ENCODE measurements at places on chromosomes 5 and 9.

- DNase-seq = no peak
Measured at GRCh38 chr9:124265551-124265950, 7.8 kb downstream of the NEK6 start.

GRCh38 chr5:3142261-3143027 is 391.0 kb upstream of the IRX2 start:
- DNase-seq = no peak

DNA sequence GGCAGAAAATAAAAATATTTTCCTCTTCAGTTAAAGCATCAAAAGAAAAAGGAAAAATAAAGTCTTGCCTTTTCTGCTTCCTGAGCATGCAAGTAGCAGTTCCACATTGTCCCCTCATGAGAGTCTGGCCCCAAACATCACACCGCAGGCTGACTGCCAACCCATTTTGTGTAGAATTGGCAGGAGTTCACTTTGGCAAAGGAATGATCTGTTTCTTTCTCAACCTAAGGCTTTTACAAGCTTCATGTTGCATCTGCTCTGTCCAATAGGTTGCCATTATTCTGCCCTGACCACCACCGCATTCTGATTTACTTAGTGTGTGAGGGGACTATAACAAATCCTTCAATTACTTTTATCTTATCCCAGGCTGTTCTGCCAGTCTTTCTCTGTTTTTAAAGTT is 249.5 kb downstream of the ISL1 start:
- no peak for DNase-seq

DNA sequence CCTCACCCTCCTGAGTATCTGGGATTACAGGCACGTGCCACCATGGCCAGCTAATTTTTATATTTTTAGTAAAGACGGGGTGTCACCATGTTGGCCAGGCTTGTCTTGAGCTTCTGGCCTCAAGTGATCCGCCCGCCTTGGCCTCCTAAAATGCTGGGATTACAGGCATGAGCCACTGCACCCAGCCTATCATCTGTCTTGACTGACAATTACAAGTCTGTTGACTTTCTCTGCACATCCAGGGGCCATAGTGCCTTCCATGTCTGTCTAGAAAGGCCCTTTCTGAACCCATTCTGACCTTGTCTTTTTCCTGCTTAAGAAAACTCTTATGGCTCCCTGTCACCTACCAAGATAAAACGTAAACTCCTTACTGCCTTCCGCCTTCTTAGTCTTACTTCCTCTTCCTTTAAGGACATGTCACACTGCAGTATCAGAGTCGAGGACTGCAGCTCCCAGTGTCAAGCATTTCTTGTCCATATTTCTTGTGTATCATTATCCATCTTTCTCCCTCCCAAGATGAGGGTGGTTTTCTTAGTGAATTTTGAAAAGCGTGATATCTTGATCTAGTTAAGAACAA is 49.9 kb upstream of the SHB start:
- no peak for DNase-seq

- no peak for DNase-seq
Measured at GRCh38 chr5:39785410-39785809, 360.6 kb upstream of the DAB2 start.

DNA sequence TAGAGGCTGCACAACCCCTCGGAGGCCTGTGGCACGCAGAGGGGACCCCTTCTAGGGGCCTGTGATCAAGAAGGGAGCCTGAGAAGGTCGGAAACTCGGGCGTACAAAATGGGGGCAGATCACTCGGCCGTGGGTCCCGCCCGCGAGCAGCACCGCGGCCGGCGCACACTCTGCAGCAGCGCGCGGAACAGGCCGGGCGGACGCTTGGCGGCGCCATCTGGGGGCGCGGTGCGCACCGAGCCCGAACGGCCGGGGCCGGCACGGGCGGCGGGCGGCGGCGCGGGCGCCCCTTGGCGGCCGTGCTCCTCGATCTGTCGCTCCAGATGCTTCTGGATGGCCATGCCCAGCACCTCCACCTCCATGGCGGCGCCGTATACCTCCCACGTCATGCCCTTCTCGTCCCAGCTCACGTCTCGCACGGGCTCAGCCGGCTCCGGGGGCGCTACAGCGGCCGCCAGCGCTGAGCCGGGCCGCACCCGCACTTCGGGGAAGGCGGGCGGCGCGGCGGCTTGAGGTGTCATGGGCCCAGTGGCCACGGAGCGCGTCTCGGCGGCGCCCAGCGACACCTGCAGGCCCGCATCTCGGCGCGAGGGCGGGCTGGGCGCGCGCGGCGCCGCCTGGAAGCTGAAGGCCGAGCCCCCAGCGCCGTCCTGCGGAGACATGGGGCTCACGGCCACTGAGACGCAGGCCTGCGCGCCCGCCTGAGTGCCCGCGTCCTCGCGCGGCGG is 13.1 kb downstream of the GPRIN1 start:
- no peak for DNase-seq

DNA sequence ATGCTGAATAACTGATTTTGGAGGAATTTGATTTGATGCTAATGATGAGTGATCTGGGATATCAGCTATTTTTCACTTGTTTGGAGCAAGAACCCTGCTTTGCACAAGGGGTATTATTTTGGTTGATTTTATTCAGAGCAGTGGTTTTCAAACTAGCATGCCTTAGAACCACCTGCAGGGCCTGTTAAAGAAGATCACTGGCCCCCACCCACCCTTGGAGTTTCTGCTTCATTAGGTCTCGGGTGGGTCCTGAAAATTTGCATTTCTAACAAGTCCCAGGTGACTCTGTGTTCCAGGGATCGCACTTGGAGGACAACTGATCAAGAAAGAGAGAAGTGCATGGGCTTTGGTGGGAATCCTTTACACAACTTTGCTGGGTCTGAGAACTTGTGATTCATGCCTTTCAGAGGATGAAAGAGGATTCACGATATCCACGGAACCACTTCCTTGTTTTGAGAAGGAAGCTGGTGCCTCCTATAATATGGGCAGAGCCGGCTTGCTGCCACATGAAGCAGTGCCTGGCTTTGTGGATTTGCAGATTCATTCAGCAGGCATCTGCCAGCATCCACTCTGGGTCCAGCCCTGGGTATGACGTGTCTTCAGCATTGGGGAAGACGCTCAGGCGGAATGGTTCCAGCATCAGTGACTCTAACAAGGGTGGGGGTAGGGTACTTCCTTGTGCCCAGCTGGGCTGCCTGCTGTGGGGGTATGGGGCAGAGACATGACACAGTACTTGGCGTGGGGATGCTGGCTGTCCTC is 106.6 kb upstream of the PITX1 start:
- no peak for DNase-seq

DNA sequence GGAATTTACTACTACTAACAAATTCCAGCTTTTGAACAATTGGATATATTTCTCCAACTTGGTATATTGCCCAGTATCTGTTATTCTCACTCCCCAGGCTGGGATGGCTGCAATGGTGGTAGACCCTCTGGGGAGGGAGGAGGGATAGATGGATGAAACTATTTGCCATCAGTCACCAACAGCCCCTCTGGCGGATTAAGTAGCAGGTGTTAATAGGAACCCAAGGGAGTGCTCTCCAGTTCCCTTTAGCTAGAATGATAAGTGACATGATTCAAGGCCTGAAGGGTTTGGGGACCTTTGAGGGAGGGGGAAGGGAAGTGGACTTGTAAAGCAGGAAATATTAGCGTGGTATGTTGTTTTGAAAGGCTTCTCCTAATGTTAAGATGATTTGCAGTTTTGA is 824.0 kb upstream of the ARRDC3 start:
- no peak for DNase-seq

DNA sequence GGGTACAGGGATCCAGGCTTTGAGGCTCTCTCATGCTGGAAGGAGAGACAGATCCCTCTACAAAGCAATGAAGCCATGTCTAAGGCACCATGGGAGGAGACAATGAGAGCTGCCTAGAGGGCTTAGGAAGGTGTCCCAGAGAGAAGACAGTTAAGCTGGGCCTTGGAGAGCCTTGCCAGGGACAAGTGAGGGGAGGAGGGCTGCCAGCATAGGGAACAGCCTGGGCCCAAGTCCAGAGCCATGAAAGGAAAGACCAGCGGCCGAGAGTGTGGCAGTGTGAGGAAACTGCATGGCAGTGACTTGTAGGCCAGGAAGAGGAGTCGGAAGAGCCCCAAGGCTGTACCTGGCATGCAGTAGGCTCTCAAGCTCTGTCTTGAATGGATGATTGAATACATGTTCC is 88.5 kb downstream of the PSD2 start:
- DNase-seq = no peak

GRCh38 chr5:133292300-133292699 is 240.5 kb downstream of the HSPA4 start:
- no peak for DNase-seq

- no peak for DNase-seq
Measured at GRCh38 chr5:34622098-34622400, 34.1 kb upstream of the RAI14 start.

GRCh38 chr9:36764364-36765076 is 191.8 kb downstream of the MELK start:
- no peak for DNase-seq

DNA sequence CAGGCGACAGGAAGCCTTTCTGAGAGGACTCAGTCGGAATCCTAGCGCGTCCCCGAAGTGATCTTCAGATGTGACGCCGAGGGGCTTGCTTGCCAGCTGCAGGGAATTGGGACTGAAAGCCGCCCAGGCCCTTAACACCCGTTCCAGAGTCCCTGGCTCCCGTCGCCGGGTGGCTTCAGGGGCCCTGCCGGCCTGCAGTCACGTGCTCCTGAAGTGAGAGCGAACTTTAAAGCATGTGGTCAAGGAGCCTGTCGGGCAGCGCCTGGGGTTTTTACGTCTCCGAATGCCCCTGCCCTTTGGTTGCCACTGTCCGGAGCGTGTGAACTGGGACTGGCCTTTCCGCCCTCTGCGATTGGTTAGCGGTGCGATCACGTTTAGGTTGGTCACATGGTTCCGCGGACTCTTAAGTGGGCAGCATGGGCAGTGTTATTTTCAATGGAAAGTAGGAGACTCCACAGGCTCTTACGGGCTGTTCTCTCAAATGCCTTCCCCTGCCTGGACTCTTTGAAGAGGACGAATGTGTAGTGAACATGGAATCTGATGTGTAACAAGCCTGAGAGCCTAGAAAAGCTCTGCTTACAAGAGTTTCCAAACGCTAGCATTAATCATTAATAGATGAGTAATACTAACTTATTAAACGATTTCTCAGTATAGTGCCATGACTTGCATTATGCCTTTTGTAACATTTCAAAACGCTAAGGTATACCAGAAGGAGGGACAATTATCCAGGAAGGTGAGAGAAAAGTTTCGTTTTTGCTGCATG is 1.9 kb downstream of the VLDLR start:
- no peak for DNase-seq

DNA sequence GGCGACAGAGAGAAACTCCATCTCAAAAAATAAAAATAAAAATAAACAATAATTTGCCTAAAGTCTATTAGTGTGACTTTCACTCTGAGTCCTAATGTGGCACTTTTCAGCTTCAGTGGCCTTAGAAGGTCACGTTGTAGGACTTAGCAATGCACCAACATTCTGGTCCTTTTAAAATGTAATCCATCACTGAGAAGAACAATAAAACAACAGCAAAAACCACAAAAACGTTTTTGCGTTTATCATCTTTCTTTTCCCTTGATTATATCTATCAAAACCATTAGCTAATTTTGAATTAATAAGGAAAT is 190.1 kb upstream of the ZNF608 start:
- no peak for DNase-seq

- DNase-seq = no peak
Measured at GRCh38 chr5:168737066-168737465, 157.9 kb upstream of the PANK3 start.

- DNase-seq = no peak
Measured at GRCh38 chr9:109232449-109233237, 65.6 kb upstream of the FRRS1L start.

GRCh38 chr9:30970186-30970585 is 1414.3 kb upstream of the ACO1 start:
- DNase-seq = no peak

- DNase-seq = no peak
Measured at GRCh38 chr5:143769026-143769786, 42.8 kb upstream of the HMHB1 start.

GRCh38 chr9:15205632-15206420 is 101.2 kb downstream of the TTC39B start:
- no peak for DNase-seq

DNA sequence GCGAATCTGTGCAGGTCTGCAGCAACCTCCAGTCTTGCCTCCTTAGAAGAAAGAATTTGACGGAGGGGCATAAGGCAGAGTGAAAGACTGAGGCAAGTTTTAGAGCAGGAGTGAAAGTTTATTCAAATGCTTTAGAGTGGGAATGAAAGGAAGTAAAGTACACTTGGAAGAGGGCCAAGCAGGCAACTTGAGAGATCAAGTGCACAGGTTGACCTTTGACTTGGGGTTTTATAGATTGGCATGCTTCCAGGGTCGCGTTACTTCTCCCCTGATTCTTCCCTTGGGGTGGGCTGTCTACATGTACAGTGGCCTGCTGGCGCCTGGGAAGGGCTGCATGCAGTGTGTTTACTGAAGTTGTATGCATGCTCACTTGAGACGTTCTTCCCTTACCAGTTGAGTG is 127.2 kb upstream of the FER start:
- no peak for DNase-seq

DNA sequence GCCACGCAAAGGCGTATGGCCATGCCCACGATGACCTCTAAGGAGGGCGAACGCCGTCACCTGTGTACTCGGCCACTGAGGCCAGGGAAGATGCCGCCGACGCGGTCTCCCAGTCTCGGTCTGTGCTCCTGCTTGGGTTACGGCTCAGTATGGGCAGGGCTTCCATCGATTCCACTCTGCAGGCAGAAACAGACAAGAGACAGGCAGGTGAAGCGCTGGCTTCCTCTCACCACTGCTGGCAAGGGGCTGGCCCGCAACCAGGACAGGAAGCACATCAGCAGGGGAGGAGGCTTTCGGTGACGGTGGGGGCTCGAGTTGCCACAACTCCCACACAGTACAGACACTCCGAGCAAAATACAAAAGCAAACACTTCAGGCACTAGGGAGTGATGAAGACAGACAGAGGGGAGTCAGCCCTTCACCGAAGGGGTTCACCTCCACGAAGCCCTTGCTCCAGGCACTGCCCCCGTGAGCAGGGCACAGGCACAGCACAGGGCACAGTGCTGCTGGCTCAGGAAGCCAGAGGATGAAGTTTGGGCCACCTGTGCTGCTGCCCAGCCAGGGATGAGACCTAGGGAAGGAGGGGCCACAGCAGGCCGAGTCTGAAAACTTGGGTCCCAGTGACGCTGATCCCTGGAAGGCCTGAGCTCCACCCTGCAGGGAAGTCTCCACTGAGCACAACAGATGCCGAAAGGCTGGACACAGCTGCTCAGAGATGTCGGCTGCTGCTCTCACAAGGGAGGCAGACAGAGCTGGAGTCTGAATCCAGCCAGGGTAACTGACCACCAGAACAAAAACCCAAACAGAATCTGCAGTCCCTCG is 91.3 kb downstream of the CAMSAP1 start:
- DNase-seq = no peak

DNA sequence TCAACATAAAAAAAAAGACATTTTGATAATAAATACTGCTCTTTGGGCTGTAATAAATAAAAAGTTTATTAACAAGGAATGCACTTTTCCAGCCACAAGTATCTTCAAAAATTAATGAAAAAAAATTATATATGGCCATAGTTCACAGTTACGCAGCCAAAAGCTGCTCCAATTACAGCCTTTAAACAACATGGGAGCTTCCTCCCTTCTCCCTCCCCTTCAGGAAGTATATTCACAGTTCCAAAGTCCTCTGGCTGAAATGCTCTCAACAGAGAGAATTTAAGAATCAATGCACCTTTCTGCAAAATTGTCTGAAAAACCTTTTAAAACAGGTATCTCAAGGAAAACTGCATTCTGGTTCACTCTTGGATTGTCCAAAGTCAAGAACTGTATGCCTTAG is 5.9 kb downstream of the PLK2 start:
- no peak for DNase-seq

GRCh38 chr5:181044662-181045305 is 4.7 kb downstream of the BTNL9 start:
- no peak for DNase-seq
